ENCODE measurements at places on chromosomes 3 and 15.

DNA sequence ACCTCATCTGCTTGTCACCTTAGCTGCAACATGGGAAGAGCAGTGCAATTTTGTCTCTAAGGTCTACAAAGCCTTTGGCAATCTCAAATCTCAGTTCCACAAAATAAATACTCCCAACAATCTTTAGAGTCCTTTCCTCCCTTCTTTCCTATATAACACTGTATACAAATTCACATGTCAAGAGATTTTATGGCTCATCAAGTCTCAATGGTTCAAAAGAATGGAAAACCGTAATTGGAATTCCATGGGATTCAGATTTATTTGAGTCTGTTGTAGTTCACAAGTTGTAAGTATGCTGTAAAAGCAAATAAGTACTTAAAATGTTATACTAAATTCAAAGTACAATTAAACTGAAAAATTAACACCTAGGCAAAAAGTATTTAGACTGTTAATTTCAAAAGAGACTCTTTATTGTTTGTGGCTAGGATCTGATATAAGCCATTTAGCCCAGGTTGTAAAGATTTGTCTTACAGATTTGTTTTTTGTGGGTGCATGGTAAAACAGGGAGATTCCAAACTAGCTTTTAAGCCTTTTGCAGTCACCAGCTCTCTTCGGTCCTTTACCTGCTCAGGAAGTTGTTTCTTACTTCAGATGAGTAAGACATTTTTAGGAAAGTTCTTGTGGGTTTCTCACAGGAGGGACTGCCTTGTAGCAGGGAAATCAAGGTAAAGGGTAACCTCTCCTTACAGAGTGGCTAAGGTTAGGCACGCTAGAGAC is 50.1 kb downstream of the CMSS1 start:
- DNase-seq = no peak

GRCh38 chr15:85329561-85330422 is 50.6 kb upstream of the AKAP13 start:
- no peak for DNase-seq

DNA sequence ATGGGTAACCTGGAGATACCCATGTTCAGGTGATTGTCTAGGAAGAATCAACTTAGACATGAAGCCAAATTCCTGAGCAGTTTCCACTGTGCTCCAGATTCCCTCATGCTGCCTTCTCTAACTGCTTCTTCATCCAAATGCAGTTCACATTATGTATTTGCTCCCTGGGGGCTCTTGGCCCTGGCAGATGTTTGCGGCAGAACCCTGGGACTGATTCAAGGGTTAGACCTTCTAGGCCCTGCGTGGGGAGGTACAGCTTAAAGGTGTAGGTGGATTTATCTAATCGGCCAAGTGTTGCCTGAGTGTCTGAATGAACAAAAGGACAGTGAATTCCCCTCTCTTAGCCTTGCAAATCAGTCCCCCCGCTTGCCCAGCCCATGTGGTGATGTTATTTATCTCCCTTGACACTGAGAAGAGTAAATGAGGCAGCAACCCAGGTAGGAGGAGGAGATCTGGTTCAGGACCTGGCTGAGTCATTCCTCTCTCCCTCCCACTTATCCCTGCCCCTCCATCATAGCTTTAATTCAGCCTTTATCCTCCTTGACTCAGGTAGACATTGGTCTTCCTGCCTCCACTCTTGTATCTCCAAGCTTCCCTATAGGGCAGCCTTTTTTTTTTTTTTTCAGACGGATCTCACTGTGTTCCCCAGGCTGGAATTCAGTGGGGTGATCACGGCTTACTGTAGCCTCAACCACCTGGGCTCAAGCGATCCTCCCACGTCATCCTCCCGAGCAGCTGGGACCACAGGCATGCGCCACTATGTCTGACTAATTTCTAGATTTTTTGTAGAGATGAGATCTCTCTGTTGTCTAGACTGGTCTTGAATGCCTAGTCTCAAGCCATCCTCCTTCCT is 54.8 kb downstream of the MAGEF1 start:
- no peak for DNase-seq

DNA sequence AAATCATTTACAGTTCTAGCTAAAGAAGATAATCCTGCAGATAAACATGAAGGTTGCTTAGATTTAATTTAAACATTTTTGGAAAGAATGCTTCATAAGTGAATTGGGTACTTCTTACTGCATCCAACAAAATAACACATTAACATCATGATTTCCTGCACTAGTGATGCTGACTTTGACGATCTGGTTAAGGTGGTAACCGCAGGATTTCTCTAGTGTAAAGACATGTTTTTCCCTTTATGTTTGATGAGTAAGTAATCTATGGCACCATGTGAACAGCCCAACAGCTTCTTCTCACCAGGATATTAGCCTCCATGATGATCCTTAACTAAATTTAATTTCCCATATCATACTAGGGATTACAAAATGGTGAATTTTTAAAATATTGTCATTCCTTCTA is 14.1 kb downstream of the SPPL2A start:
- DNase-seq = no peak

DNA sequence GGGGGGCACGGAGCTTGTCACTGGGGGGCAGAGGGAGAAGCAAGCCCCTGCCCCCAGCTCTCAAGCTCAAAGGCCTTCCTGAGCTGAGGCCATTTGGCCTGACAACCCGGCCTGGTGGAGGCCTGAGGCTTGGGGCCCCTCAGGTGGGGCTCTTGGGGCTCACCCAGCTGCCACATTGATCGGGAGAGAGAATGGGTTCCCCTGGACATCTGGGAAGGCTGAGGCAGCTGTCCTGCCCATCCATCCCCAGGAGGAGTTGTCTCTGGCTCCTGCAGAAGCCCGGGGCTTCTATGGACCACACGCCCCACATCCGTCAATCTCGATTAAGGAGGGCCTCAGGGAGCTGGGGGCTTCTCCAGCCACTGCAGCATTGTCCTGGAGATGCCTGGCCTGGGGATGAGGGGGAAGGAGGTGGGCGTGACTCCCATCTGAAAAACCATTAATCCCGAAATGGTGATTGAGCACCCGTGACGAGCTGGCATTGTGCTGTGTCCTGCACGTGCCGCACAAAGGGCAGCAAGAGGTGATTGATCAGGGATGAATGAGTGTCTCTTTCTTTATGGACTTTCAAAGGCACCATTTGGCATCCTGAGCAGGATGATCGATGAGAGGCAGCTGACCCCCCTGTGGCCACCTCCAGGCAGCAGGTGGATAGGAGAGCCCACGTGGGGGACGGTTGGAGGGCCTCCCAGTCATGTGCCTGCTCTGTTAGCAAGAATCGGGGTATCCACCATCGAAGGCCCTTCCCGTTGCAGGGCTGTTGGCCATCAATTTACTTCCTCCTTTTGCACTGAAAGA is 17.2 kb upstream of the CRABP1 start:
- no peak for DNase-seq

- no peak for DNase-seq
These were observed 1.5 kb downstream of the TPRA1 start for GRCh38 chr3:127588806-127589577.

DNA sequence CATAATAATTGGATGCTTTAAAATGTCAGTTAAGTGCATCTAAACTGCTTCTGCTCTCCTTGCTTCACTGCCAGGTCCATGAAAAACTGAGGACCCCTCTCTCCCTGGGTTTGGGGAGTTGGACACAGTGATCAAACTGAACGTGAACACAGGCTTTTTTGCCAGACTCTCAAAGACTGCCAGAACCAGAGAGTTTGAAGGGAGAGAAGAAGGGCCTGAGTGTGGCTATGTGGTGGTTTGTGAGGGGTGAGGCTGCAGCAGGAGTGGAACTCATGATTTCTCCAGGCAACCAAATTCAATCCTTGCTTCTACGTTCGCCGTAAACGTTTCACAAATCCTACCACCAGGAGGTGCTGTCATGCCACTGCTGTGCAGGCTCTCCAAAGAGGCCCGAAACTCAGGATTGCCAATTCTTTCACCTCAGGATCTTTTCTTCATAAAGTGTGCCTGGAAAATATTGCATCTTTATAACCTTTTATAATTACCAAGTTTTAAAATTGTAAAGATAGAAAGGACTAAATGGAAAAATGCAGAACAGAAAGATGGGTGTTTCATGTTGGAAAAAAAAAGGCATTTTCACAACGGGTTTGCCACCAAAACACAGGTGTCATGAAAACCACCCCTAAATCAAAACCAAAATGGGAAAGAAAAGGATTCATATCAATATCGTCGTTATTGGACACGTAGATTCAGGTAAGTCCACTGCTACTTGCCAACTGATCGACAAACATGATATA is 19.7 kb downstream of the TM4SF4 start:
- no peak for DNase-seq

GRCh38 chr3:105656651-105657504 is 211.9 kb downstream of the CBLB start:
- DNase-seq = no peak

GRCh38 chr3:181966393-181966792 is 254.7 kb downstream of the SOX2 start:
- no peak for DNase-seq

DNA sequence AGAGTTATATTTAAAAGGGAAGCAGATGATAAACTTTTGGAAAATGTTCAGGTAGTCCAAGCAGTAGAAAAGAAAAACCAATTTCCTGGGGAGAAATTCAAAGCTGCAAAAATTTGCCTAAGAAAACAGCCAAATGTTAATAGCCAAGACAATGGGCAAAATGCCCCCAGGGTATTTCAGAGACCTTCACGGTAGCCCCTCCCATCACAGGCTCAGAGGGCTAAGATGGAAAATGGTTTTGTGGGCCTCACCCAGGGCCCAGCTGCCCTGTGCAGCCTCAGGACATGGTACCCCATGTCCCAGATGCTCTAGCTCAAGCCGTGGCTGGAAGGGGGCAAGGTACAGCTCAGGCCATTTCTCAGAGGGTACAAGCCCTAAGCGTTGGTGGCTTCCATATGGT is 391.0 kb downstream of the ZIC4 start:
- DNase-seq = no peak

Data from stimulated activated CD4-positive, alpha-beta T cell treated with anti-CD3 and anti-CD28 coated beads, TNF-alpha, amount 100 ng/mL, for 48 hours (primary cell).